ENCODE measurements at places on chromosomes 12 and 14.
A peak's percentile ranks its signal among the peaks of the same experiment; 100 is the strongest.

- DNase-seq, result no peak
Measured at GRCh38 chr12:69886109-69886508, 61.1 kb downstream of the MYRFL start.

GRCh38 chr12:57214398-57214781, 2.2 kb upstream of the NXPH4 start:
- peak; percentile 65 for DNase-seq

DNA sequence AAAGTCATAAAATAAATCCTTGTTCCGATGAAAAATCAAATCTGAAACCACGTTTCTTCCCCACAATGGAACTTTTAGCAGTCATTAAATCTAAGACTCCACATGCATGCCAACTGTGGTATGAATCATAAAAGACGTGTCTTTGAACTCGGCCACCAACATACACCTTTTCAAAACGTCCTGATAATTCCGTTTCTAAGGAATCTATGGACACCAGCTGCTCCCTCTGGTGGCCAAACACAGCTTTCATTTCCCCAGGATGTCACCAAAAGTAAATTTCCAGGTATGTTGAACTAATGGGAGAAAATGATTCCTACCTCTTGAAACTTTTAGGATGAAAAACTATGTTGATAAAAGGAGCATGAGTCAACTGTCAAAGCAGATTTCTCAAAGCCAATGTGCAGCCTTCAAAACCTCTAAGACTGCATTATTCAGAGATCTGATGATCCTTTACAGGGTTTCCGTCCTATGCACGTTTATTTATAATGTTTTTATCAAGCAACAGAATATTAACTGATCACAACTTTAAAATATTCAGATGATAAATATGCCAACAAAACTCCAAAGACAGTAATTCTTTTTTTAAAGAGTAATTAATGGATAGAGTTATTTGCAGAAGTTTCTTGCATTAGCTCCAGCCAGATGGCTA, 96.2 kb downstream of the CIT start:
- peak; percentile 41 for DNase-seq

GRCh38 chr14:65334765-65335410, 77.6 kb upstream of the FUT8 start:
- DNase-seq, result no peak

DNA sequence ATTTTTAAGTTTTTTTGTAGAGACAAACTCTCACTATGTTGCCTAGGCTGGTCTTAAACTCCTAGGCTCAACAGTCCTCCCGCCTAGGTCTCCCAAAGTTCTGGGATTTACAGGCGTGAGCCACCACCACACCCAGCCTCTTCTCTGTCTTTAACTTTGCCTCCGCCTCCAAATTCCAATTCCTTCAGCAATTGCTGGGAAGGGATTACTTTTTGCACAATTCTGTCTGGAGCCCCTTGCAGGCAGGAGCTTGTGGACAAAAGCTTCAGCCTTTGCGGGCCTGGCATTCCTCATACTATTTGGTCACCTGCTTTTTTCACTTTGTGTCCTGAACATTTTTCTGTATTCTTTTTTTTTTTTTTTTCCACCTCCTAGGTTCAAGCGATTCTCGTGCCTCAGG, 26.0 kb downstream of the SH2B3 start:
- no peak for DNase-seq

Measured in EL (cell line).